ENCODE measurements at places on chromosomes 6 and 20. TPM values are rescaled to one million over a fixed set of nuclear protein-coding genes. Genes with fewer than 3 reads are reported as not detected.

Gene IRF4
- total RNA-seq: not detected

Gene TCP11
- not detected for total RNA-seq

Gene SLC4A11
- total RNA-seq: 13.0 TPM

Gene C6orf132
- 36.0 TPM for total RNA-seq

Gene LINC00237
- not detected for total RNA-seq

Gene DEK
- 143 TPM for total RNA-seq

Gene EYA2
- 12.9 TPM for total RNA-seq

Gene EYA4
- total RNA-seq: 3.9 TPM

Gene SYNJ2
- total RNA-seq: 5.3 TPM

Gene FAM229B
- total RNA-seq: 4.1 TPM

Gene DPPA5
- total RNA-seq: not detected

Gene GCM1
- not detected for total RNA-seq

Gene GABRR1
- not detected for total RNA-seq

Gene DLL1
- total RNA-seq: 31.3 TPM

Gene KCNQ5
- 1.5 TPM for total RNA-seq

Gene ME1
- total RNA-seq: 29.6 TPM

Gene NFATC2
- 0.21 TPM for total RNA-seq

Gene OPRL1
- 0.28 TPM for total RNA-seq

Gene DTNBP1
- total RNA-seq: 2.6 TPM

Gene TP53TG5
- not detected for total RNA-seq

Gene HNF4A
- not detected for total RNA-seq

Gene LAMA2
- total RNA-seq: 0.37 TPM

Gene ZNF165
- 2.5 TPM for total RNA-seq

Gene BPIFB4
- not detected for total RNA-seq

Gene ENPP1
- total RNA-seq: 0.42 TPM

Gene TM9SF4
- 38.2 TPM for total RNA-seq

Gene PLA2G7
- 0.51 TPM for total RNA-seq
